ENCODE measurements at places on chromosomes 12 and 14.

GRCh38 chr12:780750-781379, 28.5 kb downstream of the WNK1 start:
- DNase-seq: no peak

GRCh38 chr12:124765581-124766489, 97.8 kb downstream of the SCARB1 start:
- no peak for DNase-seq

DNA sequence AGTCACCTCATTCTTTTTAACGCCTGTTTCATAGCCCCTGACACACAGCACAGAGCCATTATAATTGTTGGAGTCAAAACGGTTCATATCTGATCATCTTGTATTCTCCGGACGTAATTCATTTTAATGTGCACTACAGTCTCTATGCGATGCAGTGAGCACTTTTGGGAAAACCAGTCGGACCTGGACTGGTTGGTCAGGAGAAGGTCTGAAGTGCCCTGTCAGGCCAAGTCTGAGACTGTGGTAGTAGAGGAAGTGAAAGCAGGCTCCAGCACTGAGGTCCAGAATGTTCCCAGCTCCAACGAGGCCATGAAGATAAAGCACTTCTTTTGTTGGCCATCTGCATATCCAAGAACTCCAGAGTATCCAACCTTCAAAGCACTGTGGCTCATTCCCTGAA, 117.1 kb upstream of the NCOR2 start:
- no peak for DNase-seq

DNA sequence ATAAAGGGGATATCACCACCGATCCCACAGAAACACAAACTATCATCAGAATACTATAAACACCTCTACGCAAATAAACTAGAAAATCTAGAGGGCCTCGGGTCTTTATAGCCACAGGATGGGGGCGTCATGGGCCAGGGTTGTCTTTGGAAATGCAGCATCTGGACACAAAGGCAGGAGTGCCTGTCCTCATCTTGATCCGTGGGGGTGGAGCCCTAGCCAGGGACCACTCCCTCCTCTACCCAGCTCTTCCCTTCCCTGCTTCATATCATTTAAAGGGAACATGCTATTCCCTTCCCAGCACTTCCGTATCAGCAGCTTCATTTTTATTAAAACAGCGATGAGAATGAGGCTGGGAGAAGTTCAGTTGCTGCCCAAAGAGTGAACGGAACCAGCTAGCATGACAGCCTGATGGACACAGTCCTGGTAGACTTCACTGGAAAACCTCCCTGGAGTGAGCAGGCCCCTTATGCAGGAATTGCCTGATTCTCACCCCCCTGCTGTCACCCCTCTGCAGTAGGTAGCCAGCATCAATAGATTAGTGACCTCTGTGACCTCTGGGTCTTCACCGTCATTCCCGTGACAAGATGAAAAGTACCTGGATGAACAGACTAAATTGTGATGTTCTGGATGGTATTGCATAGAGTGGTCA, 251.4 kb upstream of the RGS6 start:
- no peak for DNase-seq

GRCh38 chr12:89636052-89636775, 72.4 kb downstream of the ATP2B1 start:
- DNase-seq: no peak

- no peak for DNase-seq
These were observed 42.2 kb upstream of the MBIP start for GRCh38 chr14:36362648-36363047.

DNA sequence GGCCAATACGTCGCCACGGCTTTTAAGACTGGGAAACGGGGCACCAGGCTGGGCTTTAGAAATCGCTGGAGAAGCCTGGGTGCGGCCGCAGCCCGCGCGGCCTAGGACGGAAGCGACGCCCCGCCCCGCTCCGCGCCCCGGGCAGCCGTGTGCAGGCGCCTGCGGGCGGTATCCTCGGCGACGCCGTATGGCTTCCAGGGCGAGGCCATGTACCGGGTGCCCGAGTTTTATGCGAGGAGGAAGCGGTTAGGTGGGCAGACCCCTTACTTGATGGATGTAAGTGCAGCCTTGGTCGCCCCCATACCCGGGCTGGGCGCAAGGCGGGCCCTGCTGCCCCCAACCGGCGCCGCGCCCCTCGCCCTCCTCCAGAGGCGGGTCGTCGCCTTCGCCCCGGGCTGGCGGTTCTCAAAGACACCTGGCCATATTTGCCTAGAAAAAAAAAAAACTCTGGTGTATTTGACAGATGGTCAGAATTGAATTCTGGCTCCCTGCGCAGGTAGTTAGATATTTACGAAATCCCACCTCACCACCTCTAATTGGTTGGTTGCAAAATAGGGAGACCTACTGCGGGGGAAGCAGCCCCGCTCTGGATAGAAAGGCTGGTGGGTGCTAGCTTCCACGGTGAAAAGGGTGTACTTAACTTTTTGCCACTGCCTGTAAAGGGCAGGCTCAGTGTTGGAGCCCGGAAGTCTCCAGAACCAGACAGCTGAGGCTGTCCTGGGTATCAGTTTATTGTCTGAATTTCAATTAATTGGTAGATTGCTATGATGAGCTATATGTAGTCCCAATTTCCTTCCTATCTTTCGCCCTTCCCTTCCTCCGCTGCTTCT, at the start of gene PPP1R36:
TSS of gene PPP1R36 (plus strand) at position 171 of the 830 bp plus-strand sequence. CDS start at position 208, 37 bp downstream.
- peak; percentile 31 for DNase-seq

DNA sequence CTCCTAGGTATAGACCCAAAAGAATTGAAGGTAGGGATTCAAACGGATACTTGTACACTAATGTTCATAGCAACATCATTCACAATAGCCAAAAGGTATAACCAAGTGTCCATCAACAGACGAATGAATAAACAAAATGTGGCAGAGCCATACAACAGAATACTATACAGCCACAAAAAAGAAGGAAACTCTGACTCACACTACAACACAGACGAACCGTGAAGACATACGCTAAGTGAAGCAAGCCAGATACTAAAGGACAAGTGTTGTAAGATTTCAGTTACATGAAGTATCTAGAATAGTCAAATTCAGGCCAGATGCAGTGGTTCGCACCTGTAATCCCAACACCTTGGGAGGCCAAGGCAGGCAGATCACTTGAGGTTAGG, 19.1 kb downstream of the CAMKK2 start:
- no peak for DNase-seq

GRCh38 chr14:92551044-92551841, 37.7 kb downstream of the RIN3 start:
- no peak for DNase-seq

- no peak for DNase-seq
These were observed 57.2 kb upstream of the LRTM2 start for GRCh38 chr12:1763153-1763552.

DNA sequence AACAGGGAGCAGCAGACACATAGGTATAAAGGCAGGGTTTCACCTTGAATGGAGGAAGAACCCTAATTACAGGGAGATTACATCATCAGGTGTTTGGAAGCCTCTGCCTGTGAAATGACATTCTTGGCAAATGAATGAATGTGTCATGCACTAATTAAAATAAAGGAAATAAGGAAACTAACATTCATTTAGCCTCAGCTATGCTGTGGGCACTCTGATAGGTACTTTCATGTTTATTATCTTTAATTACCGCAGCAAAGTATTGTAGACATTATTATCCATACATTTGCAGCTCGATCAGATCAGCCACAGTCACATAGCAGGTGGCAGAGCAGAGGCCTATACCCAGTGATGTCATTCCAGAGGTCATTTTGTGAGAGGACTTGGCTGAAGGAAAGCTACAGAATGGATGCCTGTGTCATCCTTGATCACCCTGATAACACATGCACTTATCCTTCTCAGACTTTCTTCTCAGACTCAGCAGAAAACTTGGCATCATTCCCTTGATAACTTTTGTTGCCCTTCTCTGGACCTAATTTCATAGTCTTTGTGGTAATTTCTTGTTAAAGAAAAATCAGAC, 18.4 kb downstream of the ZNF664 start:
- no peak for DNase-seq

All from stimulated activated CD4-positive, alpha-beta T cell treated with anti-CD3 and anti-CD28 coated beads, Interleukin-15, amount 100 ng/mL, for 1 hour (primary cell).